Effector memory CD8-positive, alpha-beta T cell (primary cell): ENCODE measurements at places on chromosomes 11 and 22.

- DNase-seq: peak; percentile 40
Measured at GRCh38 chr11:62108017-62108750, 15.6 kb upstream of the INCENP start.

- DNase-seq: no peak
Measured at GRCh38 chr11:132872211-132872610, 660.1 kb downstream of the OPCML start.

- DNase-seq: no peak
Measured at GRCh38 chr11:133980665-133981064, 23.9 kb upstream of the IGSF9B start.

DNA sequence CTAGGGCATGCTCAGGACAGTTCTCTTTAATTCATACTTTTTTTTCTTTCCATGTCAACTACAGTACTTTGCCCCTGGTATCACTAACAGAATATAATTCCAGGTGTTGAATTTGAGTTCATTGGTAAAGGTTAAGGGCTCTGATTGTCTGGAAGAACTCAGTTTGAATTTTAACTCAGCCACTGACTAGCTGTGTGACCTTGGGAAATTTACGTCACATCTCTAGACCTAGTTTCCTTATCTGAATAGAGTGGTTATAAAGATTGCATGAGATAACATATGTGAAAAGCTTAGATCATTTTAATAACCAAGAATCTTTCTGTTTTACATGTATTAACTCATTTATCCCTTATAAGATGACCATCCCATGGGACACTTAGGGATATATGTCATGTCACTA lies 15.8 kb upstream of the ZC3H12C start:
- no peak for DNase-seq

GRCh38 chr11:2173150-2173693 lies 1.6 kb upstream of the TH start:
- DNase-seq: no peak

DNA sequence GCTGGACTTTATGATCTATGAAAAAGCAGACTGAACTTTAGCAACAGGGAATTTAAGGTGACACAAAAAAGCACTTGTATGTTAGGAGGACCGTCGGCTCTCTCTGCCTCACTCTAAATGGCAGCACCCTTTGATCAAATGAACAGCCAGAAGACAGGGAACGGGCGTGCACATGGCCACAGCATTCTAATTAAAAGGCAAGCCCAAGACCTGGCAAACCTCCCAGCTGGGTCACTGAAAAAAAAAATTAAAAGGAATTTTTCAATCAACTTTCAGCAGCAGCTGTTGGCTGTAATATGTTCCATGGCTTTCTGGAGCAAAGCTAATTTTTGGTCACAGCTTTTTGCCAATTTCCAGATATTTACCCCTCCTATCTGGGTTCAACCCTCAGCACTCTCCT lies 116.5 kb downstream of the C11orf58 start:
- DNase-seq: no peak

GRCh38 chr11:73965076-73965763 lies 14.4 kb downstream of the DNAJB13 start:
- no peak for DNase-seq

- DNase-seq: no peak
Measured at GRCh38 chr22:48779211-48779643, 1048.4 kb downstream of the BRD1 start.

GRCh38 chr22:31346733-31347250 lies 646 bp upstream of the PATZ1 start:
- peak; percentile 21 for DNase-seq

DNA sequence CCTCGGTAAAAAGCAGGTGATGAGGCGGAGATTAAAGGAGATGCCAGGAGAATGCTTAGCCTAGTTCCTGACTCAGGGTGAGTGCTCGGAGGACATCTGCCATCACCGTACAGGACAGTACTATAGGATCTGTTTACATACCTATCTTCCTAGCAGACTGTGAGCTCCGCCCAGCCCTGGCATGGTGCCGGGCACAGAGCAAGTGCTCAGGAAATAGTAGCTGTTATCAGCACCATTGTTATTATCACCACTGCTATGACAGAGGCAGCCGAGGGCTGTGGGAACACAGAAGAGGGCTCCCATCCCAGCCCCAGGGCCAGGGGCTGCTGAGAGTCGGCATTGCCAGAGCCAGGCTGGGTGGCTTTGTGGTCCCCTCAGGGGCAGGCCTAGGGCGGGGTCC lies 642 bp upstream of the SEPTIN3 start:
- DNase-seq: no peak
